K562 (cell line): ENCODE measurements at places on chromosomes 16 and 17. TPM values are rescaled to one million over a fixed set of nuclear protein-coding genes. Genes with fewer than 3 reads are reported as not detected.

GRCh38 chr16:70805380-70805779 is 4.4 kb upstream of the VAC14 start:
- no peak for DNase-seq

- DNase-seq = no peak
Observed at GRCh38 chr16:9976601-9977000, 205.6 kb downstream of the GRIN2A start.

- no peak for DNase-seq
Observed at GRCh38 chr16:1993731-1994131, 4.0 kb downstream of the SYNGR3 start.

GRCh38 chr17:54537656-54538055 is 363.0 kb upstream of the TOM1L1 start:
- no peak for DNase-seq

DNA sequence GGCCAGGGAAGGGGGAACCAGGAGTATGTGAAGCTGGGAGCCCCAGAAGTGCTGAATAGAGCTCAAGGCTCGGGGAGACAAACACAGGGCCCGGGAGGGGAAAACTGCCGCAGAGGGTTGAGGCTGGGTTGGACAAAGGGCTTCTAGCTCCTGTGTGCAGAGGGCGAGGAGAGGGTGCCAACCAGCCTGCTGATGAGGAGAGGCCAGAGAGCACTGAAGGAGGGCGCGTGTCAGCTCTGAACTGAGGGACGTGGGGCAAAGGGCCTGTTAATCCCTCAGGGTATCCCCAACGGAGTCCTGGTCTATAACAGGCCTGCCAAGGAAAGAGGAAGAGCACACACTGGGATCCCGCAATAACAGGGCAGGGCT is 151.3 kb downstream of the C16orf78 start:
- no peak for DNase-seq

- DNase-seq = no peak
Observed at GRCh38 chr17:32627239-32627996, 140.6 kb downstream of the CDK5R1 start.

- no peak for DNase-seq
Observed at GRCh38 chr16:7177875-7178274, 154.8 kb upstream of the RBFOX1 start.

- no peak for DNase-seq
Observed at GRCh38 chr17:376936-377863, 24.6 kb upstream of the RPH3AL start.

DNA sequence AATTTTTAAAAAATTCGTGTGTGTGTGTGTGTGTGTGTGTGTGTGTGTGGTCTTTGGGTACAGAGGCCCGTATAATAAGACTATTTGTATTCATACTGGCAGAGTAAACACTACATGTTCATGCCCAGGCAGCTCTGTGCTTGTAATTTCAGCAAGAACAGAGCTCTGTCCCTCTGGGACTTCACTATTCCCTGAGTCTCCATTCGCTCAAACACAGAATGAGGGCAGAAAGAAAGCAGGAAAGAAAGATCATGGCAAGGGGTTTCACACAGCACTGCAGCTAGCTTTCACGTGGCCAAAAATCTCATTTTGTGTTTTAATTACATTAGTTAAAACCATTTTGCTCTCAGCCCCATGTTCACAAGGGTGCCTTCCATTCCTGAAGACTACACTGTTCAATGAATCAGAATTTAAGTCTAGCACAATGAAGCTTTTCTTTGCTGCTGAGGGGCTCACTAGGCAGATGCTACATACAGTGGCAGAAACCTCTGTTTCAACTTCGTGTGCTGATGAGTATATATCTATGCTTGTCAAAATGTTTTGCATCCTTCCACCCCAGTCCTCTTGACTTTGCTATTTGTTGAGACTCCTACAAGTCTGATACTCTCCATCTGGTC is 198.4 kb upstream of the C17orf78 start:
- DNase-seq = no peak

- no peak for DNase-seq
Observed at GRCh38 chr16:65281586-65281985, 159.7 kb upstream of the CDH11 start.

DNA sequence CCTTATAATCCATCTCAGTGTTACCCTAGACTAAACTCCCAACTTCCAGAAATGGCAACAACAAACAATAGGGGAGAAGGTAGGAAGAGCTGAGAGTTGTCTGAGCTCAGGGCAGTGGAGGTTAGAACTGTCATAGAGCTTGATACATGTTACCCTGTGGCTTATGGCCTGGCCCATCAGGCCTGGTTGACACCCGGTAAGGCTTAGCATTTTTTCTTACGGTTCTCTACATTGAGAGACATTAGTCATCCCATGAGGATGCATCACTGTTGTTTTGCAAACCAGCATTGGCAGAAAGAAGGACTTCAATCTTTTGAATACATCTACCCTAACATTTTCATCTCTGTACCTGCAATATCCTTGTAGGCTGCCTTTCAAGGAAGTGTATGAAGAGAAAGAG is 226.6 kb downstream of the PHKB start:
- no peak for DNase-seq

DNA sequence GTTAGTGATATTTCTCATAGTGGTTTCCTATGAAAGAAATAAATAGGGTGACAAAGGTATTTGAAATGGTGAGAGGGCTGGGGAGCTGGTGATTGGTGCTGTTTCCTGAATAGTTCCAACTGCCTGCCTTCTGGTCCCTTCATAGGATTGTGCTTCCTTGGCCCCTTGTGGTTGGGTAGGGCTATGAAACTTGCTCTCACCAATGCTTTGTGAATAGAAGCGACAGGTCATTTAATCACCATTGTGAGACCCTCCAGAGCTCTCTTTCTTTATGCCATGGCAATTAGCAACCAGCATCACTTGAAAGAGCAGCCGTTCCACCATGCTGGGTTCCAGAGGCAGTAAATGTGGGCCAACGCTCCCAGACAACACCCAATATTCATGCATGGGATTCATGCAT is 23.7 kb upstream of the WWOX start:
- no peak for DNase-seq

- peak; percentile 50 for DNase-seq
Observed at GRCh38 chr16:180681-181564, 664 bp downstream of the HBQ1 start.

DNA sequence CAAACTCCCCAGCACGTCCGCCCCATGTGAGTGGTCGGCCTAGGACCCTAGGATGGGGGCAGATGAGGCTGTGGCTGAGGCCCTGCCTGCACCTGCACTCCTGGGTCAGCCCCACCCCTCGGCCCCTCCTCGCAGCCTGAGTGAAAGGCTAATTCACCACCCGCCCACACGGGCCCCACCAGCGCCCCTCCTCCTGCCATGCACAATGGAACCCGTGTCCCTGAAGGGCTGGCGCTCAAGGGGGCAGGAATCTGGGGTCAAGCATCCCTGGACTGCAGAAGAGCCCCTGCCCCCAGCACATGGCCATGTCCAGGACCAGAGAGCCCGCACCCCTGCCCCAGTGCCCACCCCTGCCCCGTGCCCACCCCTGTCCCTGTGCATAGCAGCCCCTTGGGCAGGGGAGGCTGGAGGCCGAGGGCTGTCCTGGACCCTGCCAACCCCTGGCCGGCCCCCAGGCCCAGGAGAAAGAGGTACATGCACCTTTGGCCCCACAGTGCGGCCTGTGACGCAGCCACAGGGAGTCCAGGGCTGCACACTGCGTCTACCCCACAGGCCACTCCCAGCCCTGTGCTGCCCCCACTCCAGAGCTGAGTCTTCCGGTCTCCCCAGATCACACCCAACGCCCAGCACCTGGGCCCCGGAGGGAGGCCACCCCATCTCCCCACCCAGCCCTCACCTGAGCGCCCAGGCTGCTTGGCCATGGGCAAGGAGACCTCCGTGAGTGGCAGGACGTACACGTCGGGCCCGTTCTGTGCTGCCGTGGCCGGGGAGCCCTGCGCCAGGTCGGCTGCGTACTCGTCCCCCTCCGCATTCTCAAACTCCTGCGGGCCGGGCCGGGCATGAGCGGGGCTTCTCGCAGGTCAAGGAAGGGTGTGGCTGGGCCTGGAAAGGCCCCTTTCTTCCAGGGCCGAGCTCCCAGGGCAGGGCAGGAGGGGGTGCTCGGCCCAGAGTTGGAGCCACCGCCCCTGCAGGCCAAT is 34.6 kb upstream of the PVALEF start:
- no peak for DNase-seq

GRCh38 chr16:85567101-85567866 is 45.8 kb upstream of the GSE1 start:
- peak; percentile 86 for DNase-seq

DNA sequence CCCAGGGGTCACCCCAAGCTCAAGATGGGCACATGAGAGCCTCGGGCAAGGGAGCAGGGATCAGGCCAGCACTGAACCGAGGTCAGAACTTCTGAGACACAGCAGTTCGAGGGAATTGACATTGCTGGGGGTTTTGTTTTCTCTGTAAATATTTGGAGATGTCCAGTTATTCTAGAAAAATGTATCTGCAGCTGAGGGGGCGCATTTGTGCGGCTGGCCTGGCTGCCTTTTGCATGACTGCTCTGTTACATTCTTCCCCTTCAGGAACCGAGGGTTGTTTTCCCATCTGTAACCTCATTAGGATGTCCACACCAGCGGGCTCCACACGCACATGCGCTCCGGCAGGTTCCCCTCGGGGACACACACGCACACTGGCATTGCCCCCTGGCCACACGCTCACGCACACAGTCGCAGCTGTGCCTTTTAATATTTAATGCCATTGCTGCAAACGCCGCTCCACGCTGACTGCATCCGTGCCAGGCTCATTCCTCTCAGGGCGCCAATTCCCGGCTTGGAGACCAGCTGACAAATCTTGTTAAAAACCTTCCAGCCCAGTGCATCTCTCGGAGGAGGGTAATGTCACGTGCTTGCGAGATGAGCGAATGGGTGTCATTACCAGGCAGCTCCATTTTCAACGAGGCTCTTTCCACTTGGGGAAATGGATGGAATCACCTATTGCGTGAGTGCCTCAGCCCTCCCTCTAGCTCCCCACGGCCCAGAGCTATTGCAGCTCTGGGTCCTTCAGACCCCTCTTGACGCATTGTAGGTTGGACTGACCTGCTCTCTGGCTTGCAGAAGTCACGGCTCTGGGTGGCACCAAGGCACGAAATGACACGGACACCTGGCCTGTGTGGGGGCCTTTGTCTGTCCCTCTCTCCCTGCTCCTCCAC is 13.1 kb downstream of the CCR7 start:
- DNase-seq = no peak

- DNase-seq = no peak
Observed at GRCh38 chr17:68733241-68734176, 132.3 kb upstream of the FAM20A start.

- DNase-seq = peak; percentile 67
Observed at GRCh38 chr16:1044460-1045309, 27.9 kb upstream of the SSTR5 start.

- DNase-seq = no peak
Observed at GRCh38 chr16:5928476-5929065, 831.0 kb upstream of the EEF2KMT start.

- DNase-seq = no peak
Observed at GRCh38 chr17:78883533-78884131, 19.4 kb downstream of the CEP295NL start.

DNA sequence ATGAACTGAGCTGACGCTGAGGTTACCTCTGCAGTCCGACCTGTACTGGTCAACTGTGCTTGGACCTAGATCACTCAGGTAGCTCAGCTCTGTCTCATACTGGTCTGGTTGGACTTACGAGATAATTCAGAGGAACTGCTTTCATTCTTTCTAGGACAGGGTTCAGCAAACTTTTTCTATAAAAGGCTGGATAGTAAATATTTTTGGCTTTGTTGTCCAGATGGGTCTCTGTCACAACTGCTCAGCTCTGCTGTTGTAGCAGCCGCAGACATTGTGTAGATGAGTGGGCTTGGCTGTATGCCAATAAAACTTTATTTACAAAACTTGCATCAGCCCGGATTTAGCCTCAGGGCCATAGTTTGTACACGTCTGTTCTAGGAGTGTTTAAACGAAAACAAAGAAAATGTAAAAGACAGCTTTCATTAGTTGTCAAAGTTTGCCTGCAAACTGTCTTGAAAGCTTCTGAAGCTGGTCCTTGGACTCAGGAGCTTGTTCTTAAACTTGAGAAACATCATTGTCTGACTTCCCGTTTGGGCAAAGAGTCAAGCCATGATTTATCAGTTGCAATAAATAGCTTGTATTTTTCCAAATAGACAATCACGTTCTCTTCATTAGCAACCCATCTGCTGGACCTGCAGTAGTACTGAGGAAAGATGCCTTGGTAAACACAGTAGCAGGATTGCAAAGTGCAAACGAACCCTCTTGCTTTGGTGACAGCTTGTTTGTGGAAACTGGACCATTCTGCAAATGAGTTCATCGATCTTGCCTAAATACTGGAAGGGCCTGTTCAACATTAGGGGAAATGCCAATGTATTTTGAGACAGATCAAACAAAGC is 253.4 kb downstream of the SNX29 start:
- no peak for DNase-seq

DNA sequence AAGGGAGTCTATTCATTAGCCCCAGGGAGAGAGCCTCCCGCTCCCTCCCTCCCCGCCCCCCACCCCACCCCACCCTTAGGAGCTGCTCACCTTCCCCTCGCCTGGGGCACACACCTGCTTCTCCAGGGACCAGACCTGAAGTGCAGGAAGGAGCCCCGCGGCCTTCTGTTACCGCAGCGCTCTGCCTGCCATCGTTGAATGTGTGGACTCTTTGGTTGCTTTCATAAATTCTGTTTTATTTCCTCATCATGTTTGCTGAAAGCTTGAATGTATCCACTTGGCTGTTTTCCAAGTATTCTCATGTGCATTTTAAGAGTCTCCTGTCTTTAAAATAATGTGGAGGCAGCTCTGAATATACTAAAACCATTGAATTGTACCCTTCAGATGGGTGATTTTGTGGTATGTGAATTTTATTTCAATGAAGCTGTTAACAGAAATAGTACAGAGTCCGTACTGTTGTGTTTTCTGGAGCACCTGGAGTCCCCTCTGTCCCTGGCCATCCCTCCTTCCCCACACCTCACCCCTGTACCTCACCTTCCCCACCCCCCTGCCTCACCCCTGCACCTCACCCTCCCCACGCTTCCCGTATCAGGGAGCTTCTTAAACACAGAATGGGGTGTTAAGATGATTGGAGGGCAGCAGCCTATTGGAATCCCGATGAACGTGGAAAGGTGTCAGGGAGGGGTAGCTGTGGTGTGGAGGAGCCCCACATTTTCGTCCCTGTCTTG is 25.5 kb downstream of the RAB11FIP3 start:
- DNase-seq = peak; percentile 22

GRCh38 chr17:48970865-48971687 is 2.7 kb upstream of the GIP start:
- DNase-seq = peak; percentile 42

- DNase-seq = no peak
Observed at GRCh38 chr16:50916040-50916439, 174.2 kb downstream of the CYLD start.

The SDR42E2 gene
- not detected in 2 replicates for polyA plus RNA-seq

The PHOSPHO1 gene
- not detected in 2 replicates for polyA plus RNA-seq

The TBC1D3I gene
- 0.19 TPM in 1 of 2 replicates, not detected in the other for polyA plus RNA-seq
